ENCODE measurements at places on chromosomes 3 and 15. TPM values are rescaled to one million over a fixed set of nuclear protein-coding genes. Genes with fewer than 3 reads are reported as not detected.

BFSP2 gene
- 0.67 TPM for total RNA-seq

SNX22 gene
- total RNA-seq: 2.3 TPM

GREM1 gene
- 0.41 TPM for total RNA-seq

C3orf22 gene
- not detected for total RNA-seq

COL6A5 gene
- not detected for total RNA-seq

C3orf49 gene
- total RNA-seq: not detected

IL17RE gene
- total RNA-seq: 1.1 TPM

MINAR1 gene
- total RNA-seq: 0.62 TPM

HCN4 gene
- total RNA-seq: 0.15 TPM

UBA7 gene
- 12.5 TPM for total RNA-seq

ACTRT3 gene
- 1.7 TPM for total RNA-seq

ZPLD1 gene
- total RNA-seq: not detected

FOXL2 gene
- total RNA-seq: 12.7 TPM

IFT57 gene
- total RNA-seq: 45.7 TPM

Data from Panc1 (cell line).